ENCODE measurements at places on chromosomes 5 and 9. TPM values are rescaled to one million over a fixed set of nuclear protein-coding genes. Genes with fewer than 3 reads are reported as not detected.

DNA sequence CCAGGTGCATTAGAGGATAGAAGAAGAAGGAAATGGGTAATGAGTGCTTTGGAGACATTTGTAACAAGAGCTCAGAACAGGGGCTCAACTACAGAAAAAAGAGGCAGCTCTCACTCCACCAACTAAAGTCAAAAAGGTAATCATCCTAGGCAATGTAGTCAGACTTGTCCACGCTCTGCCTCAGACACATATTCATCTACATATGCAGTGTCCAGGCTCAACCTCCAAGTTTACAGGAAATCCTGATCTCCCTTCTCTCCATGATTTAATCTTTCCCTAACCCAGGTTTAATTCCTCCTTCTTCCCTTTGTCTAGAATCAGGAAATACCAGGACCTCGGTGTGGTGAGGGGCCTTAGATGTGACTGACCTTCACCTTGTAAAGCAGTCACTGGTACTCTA, 65.7 kb upstream of the SELENOP start:
- H3K36me3 ChIP-seq, result no peaks in the 10 kb centered on the region
- H3K4me1 ChIP-seq, result peaks cover 10% of the 10 kb centered on the region
- no peak for DNase-seq
- no peaks in the 10 kb centered on the region for H3K27me3 ChIP-seq

- peak overlapping the region; percentile 89 for H3K27ac ChIP-seq
- no peak for DNase-seq
- no peaks in the 10 kb centered on the region for H3K36me3 ChIP-seq
- peaks cover 67% of the 10 kb centered on the region for H3K4me1 ChIP-seq
- H3K27me3 ChIP-seq, result no peaks in the 10 kb centered on the region
Measured at GRCh38 chr5:32711362-32711680, 200 bp downstream of the NPR3 start.

DNA sequence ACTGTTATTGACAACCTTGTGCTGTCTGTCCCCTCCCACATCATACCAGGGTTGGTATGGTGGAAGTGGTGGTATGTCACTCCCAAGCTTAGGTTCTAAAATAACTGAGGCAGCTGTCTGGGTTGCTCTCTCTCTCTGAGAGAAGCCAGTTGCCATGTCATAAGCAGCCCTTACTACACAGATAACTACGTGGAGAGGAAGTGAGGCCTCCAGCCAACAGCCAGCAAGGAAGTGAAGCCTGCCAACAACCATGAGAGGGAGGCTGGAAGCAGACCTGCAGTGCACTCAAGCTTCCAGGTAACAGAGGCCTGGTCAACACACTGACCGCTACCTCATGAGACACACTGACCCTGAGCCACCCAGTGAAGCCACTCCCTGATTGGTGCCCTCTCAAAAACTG, 18.6 kb downstream of the CTNNAL1 start:
- no peak for DNase-seq
- H3K4me3 ChIP-seq, result no peak overlapping the region
- H3K4me1 ChIP-seq, result no peaks in the 10 kb centered on the region
- H3K36me3 ChIP-seq, result no peaks in the 10 kb centered on the region

- no peaks in the 10 kb centered on the region for H3K27me3 ChIP-seq
- peaks cover 61% of the 10 kb centered on the region for H3K4me1 ChIP-seq
- no peaks in the 10 kb centered on the region for H3K36me3 ChIP-seq
- no peak for DNase-seq
- H3K27ac ChIP-seq, result peak overlapping the region; percentile 80
Measured at GRCh38 chr9:126985870-126986498, 71.4 kb downstream of the RALGPS1 start.

FRRS1L gene
- 1.5 TPM for total RNA-seq

DNA sequence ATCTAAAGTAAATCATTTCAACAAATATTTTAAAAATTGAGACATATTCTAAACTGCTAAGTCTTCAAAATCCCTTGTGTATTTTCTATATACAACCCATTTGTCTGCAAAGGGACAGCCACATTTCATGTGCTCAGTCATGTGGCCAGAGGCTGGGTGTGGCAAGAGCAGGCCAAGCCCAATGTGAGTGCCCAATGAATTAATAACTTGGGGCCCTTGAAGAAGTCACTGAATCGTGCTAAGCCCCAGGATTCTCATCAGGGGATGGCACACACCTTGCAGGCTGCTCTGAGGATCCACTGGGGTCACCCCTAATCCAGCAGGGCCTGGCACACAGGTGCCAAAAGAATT, 78.2 kb upstream of the SMIM23 start:
- no peak overlapping the region for H3K27ac ChIP-seq
- DNase-seq, result no peak
- peaks cover 31% of the 10 kb centered on the region for H3K27me3 ChIP-seq
- H3K4me3 ChIP-seq, result no peak overlapping the region
- H3K36me3 ChIP-seq, result no peaks in the 10 kb centered on the region
- no peaks in the 10 kb centered on the region for H3K4me1 ChIP-seq

GRCh38 chr5:150734579-150735384, 24.0 kb downstream of the DCTN4 start:
- H3K4me3 ChIP-seq, result no peak overlapping the region
- no peak for DNase-seq
- no peak overlapping the region for H3K27ac ChIP-seq
- no peaks in the 10 kb centered on the region for H3K27me3 ChIP-seq

GRCh38 chr9:113808391-113809358, 67.4 kb upstream of the ZNF618 start:
- peaks cover 18% of the 10 kb centered on the region for H3K4me1 ChIP-seq
- no peak overlapping the region for H3K4me3 ChIP-seq
- H3K27ac ChIP-seq, result no peak overlapping the region
- DNase-seq, result no peak
- H3K36me3 ChIP-seq, result no peaks in the 10 kb centered on the region
- no peaks in the 10 kb centered on the region for H3K27me3 ChIP-seq

Measured in esophagus squamous epithelium (tissue), 5 donors.